Mesothelial cell of epicardium (in vitro differentiated cells): ENCODE measurements at places on chromosomes 5 and 9.

DNA sequence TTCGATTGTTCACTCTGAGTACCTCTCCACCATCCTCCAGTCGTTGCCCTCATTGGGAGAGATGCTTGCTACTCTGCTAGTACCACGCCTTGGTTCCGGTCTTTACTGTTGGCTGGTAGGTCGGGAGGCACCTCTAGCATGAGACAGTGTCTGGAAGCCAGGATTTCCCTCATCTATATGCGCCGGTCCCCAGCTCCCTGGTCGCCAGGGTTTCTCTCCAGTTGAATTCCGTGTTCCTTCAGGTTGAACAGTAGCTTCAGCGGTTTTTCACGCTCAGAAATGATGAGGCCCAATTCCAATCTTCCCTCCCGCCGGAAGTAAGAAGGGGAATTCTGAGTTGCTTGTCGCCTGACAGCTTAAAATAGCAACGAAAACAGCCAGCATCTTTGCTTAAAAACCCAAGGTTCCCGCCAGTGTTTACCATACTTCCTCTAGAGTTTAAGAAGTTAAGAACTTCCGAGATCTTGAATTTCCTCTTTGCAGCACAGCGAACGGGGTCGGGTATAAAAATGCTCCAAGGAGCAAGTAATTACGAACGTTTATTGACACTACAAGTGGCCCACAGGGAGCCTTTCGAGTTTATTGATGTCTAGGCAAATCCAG lies 1.3 kb upstream of the ST8SIA4 start:
- no peak overlapping the region for H3K27ac ChIP-seq
- peaks cover 85% of the 10 kb centered on the region for H3K27me3 ChIP-seq
- no peak for DNase-seq
- peaks cover 29% of the 10 kb centered on the region for H3K4me1 ChIP-seq
- peak overlapping the region; percentile 66 for H3K4me3 ChIP-seq
- H3K36me3 ChIP-seq: no peaks in the 10 kb centered on the region

DNA sequence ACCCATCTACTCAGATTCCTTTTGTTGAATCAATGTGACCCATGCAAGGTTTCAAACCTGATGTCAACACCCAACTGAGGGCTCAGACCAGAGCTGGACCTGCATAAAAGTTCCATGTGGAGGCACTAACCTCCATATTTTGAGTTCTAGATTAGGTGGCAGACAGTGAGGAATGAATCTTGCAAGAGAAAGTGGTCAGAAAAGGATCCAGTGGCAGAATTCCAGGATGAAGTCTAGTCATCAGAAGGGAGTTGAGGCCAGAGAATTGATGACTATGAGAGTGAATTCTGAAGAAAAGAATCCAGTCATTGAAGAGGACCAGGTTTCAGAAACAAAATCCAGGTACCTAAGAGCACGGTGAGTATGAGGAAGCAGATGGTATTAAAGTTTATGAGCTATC lies 205.1 kb upstream of the RGMB start:
- DNase-seq: no peak
- H3K27ac ChIP-seq: no peak overlapping the region
- H3K4me3 ChIP-seq: no peak overlapping the region
- peaks cover 14% of the 10 kb centered on the region for H3K4me1 ChIP-seq
- H3K27me3 ChIP-seq: peaks cover 3% of the 10 kb centered on the region

DNA sequence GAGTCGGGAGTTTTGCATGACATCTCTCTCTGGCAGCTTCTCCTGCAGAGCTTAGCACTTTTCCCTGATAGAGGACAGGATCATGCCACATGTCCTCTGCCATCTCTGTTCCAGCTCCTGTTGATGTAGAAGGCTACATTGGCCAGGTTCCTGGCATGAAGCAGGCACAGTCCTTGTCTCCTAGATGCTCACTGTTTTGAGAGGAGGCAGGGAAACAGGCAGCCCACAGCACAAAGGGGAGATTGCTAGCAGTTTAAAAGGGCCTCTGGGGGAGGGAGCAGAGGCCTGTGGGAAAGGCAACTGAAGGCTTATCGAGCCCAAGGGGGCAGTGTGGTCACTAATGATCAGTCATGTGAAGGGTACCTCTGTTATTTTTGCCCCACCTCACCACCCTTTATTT lies 10.7 kb downstream of the ARHGAP26 start:
- no peaks in the 10 kb centered on the region for H3K36me3 ChIP-seq
- no peak overlapping the region for H3K27ac ChIP-seq
- no peak for DNase-seq
- no peaks in the 10 kb centered on the region for H3K27me3 ChIP-seq
- H3K4me1 ChIP-seq: peaks cover 16% of the 10 kb centered on the region

DNA sequence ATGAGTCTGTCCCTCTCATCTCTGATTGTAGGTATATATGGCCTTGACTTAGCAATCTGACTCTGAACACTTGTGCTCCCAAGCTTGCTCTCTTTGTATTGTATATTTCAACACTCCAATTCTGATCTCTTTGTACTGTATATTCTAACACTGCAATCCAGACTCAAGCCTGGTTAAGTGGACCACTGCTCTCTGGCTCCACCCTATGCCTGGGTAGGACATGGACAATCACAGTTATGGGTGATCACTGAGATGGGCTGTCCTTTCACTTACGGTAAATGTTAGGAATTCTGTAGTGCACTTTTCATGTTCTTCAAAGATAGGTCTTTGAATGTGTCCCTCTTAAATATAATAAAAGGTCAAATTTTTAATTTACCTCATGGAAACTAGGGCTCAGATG lies 165.1 kb downstream of the TLR4 start:
- no peak overlapping the region for H3K4me3 ChIP-seq
- no peaks in the 10 kb centered on the region for H3K4me1 ChIP-seq
- no peak overlapping the region for H3K27ac ChIP-seq
- H3K36me3 ChIP-seq: no peaks in the 10 kb centered on the region
- H3K27me3 ChIP-seq: peaks cover 7% of the 10 kb centered on the region
- no peak for DNase-seq

DNA sequence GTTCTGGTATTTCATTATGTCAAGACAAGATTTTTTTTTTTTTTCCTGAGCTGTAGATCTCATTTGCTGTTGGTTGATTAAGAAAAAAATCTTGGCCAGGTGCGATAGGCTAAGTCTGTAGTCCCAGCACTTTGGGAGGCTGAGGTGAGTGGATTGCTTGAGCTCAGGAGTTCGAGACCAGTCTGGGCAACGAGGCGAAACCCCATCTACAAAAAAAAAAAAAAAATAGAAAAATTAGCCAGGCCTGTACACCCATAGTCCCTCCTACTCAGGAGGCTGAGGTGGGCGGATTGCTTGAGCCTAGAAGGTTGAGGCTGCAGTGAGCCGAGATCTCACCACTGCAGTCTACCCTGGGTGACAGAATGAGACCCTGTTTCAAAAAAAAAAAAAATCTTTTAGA lies 12.2 kb downstream of the CDC42SE2 start:
- H3K27me3 ChIP-seq: no peaks in the 10 kb centered on the region
- no peak overlapping the region for H3K4me3 ChIP-seq
- no peak for DNase-seq
- H3K27ac ChIP-seq: no peak overlapping the region
- peaks cover 24% of the 10 kb centered on the region for H3K4me1 ChIP-seq
- no peaks in the 10 kb centered on the region for H3K36me3 ChIP-seq

- H3K36me3 ChIP-seq: no peaks in the 10 kb centered on the region
- no peak overlapping the region for H3K4me3 ChIP-seq
- no peaks in the 10 kb centered on the region for H3K4me1 ChIP-seq
- no peak overlapping the region for H3K27ac ChIP-seq
Observed at GRCh38 chr5:96219580-96220281, 213.3 kb downstream of the PCSK1 start.

GRCh38 chr5:141412854-141413539 lies at the start of gene PCDHGA10:
Gene PCDHGA10 (plus strand): TSS chr5:141412987. CDS start chr5:141413176, 189 bp downstream.
- H3K27me3 ChIP-seq: no peaks in the 10 kb centered on the region
- peaks cover 19% of the 10 kb centered on the region for H3K4me1 ChIP-seq
- peaks cover 70% of the 10 kb centered on the region for H3K36me3 ChIP-seq
- H3K27ac ChIP-seq: peak within 1 kb of the TSS; percentile 86
- peak within 1 kb of the TSS; percentile 81 for H3K4me3 ChIP-seq

GRCh38 chr9:72044095-72044494 lies 16.3 kb downstream of the C9orf57 start:
- DNase-seq: no peak
- peaks cover 3% of the 10 kb centered on the region for H3K4me1 ChIP-seq
- peaks cover 5% of the 10 kb centered on the region for H3K27me3 ChIP-seq
- H3K36me3 ChIP-seq: no peaks in the 10 kb centered on the region
- H3K4me3 ChIP-seq: no peak overlapping the region
- no peak overlapping the region for H3K27ac ChIP-seq

- peaks cover 1% of the 10 kb centered on the region for H3K36me3 ChIP-seq
- peaks cover 73% of the 10 kb centered on the region for H3K4me1 ChIP-seq
- no peak overlapping the region for H3K4me3 ChIP-seq
- no peaks in the 10 kb centered on the region for H3K27me3 ChIP-seq
- no peak for DNase-seq
Observed at GRCh38 chr9:129435291-129435690, 185.6 kb downstream of the C9orf50 start.

- no peak overlapping the region for H3K27ac ChIP-seq
- H3K27me3 ChIP-seq: no peaks in the 10 kb centered on the region
- peaks cover 2% of the 10 kb centered on the region for H3K36me3 ChIP-seq
Observed at GRCh38 chr5:129616517-129616916, 131.4 kb upstream of the MINAR2 start.

GRCh38 chr9:135242049-135242396 lies 154.6 kb downstream of the OLFM1 start:
- H3K4me1 ChIP-seq: peaks cover 4% of the 10 kb centered on the region
- peaks cover 22% of the 10 kb centered on the region for H3K27me3 ChIP-seq
- no peaks in the 10 kb centered on the region for H3K36me3 ChIP-seq
- H3K4me3 ChIP-seq: no peak overlapping the region

DNA sequence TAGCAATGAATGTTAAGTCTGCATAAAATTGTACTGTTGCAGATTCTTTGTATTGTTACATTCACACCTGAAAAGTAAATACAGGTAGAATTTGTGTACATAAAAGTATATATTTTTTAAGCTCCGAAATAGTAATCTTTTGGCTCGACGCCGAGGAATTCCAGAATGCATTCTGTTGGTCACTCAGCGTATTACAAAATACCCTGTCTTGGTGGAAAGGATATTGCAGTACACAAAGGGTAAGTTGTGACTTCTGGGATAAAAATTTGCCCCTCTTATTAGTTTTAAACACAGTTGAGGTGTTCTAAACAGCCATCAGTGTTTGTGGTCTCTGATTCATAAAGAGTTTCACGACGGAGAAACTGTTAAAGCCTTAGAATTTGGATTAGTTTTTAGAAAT lies 257.6 kb downstream of the ARHGEF28 start:
- H3K4me3 ChIP-seq: no peak overlapping the region
- H3K4me1 ChIP-seq: no peaks in the 10 kb centered on the region
- no peak for DNase-seq
- no peak overlapping the region for H3K27ac ChIP-seq

DNA sequence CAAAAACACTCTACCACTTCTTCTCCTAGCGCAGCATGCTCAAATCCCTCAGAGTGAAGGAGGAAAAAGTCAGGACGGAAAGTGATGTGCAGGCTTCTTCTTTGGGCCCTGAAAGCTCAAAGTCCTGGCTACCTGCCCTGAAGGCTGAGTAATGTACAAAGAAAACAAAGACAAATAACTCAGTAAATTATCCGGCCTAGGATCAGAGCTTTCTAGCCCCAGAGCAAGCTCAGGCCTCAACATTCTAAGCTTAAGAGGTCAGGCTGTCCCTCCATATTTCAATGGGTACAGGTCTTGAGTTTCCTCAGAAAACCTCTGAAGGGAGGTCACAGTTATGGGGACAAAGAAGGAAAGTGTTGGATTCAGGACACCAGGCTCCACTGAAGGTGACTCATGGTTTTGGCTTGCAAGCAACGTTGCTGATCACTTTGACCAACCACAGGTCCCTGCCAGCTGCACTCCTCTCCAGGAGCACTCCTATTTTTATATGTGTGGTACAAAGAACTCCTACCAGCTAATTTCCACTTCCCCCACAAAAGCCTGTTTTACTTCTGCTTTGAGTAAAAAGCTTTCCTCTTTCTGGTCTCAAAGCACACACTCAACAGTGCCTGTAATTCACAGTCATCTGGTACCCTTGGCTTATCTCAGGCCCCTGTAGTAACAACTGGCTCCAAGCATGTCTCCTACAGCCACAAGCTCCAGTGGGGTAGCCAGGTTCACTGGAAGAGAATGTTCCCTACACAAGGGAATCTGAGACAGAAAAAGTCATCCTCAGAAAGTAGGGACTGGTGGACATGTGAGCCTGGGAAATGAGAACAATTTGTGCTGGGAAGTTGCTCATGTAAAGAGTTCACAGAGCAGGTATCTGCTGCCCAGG lies 115.7 kb downstream of the UGCG start:
- no peaks in the 10 kb centered on the region for H3K27me3 ChIP-seq
- H3K4me3 ChIP-seq: no peak overlapping the region
- peak overlapping the region; percentile 45 for H3K27ac ChIP-seq
- peaks cover 10% of the 10 kb centered on the region for H3K4me1 ChIP-seq

GRCh38 chr9:91443994-91444392 lies 20.4 kb upstream of the NFIL3 start:
- no peak overlapping the region for H3K4me3 ChIP-seq
- H3K36me3 ChIP-seq: peaks cover 9% of the 10 kb centered on the region
- no peaks in the 10 kb centered on the region for H3K27me3 ChIP-seq

- DNase-seq: no peak
- no peaks in the 10 kb centered on the region for H3K27me3 ChIP-seq
- H3K27ac ChIP-seq: peak overlapping the region; percentile 89
Observed at GRCh38 chr9:110192531-110193261, 15.3 kb downstream of the C9orf152 start.

DNA sequence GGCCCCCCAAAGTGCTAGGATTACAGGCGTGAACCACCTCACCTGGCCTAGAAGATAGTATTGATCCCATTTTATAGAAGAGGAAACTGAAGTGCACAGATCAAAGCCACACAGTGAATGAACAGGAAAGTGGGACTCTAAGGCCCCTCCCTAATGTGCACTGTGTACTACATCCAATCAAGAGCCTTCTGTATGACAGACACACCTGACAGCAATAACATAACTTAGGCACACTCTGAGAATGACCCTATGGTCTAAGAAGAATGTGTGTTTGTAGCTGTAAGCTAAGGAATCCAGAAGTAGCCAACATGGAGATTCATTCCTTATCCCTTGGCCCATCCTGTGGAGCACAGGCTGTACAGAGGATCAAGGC lies 271.2 kb downstream of the SMARCA2 start:
- H3K4me1 ChIP-seq: peaks cover 23% of the 10 kb centered on the region
- no peaks in the 10 kb centered on the region for H3K36me3 ChIP-seq
- no peak overlapping the region for H3K4me3 ChIP-seq
- DNase-seq: no peak
- no peak overlapping the region for H3K27ac ChIP-seq

DNA sequence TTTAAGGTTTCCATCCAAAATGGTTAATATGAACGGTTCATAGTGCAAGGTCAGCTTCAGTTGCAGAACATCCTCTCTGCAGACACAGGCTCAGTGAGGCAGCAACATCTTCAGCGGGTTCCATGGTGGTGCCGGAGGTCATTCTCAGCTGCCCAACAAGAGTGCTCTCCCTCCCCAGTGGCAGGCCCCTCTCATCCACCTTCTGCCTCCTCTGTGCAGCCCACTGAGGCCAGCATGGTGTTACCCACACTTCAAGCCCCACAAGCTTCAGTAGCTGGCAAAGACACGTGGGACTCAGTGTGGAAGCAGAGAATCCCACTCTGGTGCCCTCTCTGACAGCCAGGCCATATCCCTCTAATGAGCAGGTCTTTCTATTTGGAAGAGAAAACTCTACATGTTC lies 4.1 kb upstream of the ARSI start:
- H3K4me3 ChIP-seq: no peak overlapping the region
- H3K27me3 ChIP-seq: peaks cover 1% of the 10 kb centered on the region
- no peaks in the 10 kb centered on the region for H3K36me3 ChIP-seq
- DNase-seq: no peak
- peaks cover 40% of the 10 kb centered on the region for H3K4me1 ChIP-seq
- H3K27ac ChIP-seq: peak overlapping the region; percentile 35

GRCh38 chr9:12923468-12924009 lies 148.7 kb downstream of the LURAP1L start:
- H3K4me3 ChIP-seq: no peak overlapping the region
- no peak for DNase-seq
- H3K27me3 ChIP-seq: no peaks in the 10 kb centered on the region
- H3K4me1 ChIP-seq: peaks cover 20% of the 10 kb centered on the region
- H3K36me3 ChIP-seq: no peaks in the 10 kb centered on the region
- peak overlapping the region; percentile 39 for H3K27ac ChIP-seq
